ENCODE measurements at places on chromosomes 12 and 14. TPM values are rescaled to one million over a fixed set of nuclear protein-coding genes. Genes with fewer than 3 reads are reported as not detected.

DNA sequence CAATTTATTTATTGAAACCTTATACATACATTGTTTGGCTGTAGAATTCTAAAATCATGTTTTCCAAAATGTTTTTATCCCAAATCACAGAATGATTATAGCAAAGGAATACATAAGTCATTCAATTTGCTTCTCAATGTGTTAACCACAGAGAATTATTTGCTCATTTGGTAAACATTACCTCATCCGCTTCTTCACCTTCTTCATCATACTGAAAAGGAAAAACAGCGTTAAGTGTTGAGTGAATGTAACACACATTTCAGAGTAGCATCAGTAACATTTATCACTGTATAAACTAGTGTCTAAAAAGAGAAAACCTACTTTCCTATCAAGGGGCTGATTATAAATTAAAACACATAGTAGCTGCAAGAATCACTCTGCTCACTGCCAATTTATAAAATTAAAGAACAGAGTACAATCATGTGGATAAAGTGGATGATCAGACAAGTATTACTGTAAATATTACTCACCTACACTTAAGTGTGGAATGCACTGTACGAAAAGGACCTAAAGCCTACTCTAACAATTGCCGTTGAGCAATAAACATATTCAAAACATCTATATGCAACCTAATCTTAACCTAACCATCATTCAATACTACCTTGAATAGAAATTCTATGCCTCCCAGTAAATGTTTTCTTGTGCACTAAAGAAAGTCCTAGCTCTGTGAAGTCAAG is 18.1 kb upstream of the PHLDA1 start:
- DNase-seq, result no peak

The GPRC5D gene
- total RNA-seq, result not detected

GRCh38 chr12:102874819-102875218 is 42.2 kb downstream of the PAH start:
- no peak for DNase-seq

DNA sequence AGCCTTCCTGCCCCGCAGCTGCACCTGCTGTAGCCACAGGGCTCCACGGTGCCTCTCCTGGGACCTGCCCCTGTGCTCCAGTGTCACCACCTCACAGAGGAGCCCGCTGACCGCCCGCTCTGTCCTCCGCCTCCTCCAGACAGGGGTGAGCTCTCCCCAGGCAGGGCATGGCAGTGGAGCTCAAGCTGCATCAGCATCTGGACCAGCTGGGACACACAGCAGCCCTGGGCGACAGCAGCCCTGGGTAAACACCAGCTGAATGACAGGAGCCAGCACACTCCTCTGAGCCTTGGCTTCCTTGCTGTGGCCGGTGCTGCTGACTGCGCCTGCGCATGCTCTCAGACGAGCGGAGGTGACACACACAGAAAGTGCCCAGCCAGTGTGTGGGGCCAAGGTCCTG is 22.0 kb downstream of the CHGA start:
- no peak for DNase-seq

The TMEM63C gene
- 5.7 TPM for total RNA-seq

DNA sequence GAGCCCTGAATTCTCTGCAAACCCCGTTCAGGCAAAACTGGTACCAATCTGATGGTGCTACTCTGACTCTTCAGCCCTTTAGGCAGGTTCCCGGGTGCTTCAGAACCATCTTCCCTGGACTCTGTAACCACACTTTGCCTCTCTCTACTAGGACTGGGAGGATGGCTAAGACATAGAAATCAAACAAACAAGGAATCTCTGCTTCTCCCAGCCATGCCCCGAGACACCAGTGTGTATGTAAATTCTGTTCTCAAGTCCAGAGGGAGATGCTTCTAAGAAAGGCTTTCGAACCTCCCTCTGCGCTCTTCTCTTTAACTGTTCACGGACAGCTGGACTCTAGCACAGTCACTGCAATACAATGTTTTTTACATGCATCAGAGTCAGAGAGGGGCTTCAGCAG is 1.9 kb upstream of the KCNK10 start:
- no peak for DNase-seq

DNA sequence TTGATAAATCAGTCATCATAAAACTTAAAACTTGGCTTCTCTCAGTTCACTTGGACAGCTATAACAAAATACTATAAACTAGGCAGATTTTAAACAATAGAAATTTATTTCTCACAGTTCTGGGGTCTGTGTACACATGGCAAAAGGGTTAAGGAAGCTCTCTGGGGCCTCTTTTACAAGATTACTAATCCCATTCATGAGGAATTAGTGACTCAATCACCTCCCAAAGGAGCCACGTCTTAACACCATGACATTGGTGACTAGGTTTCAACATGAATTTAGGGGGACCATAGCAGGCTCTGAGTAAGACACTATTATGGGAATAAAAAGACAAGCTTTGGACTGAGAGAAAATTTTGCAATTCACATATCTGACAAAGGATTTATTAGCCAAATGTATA is 436.5 kb downstream of the PDZRN4 start:
- DNase-seq, result no peak

Measured in HCT116 (cell line).